ENCODE measurements at places on chromosomes 3 and 15.

DNA sequence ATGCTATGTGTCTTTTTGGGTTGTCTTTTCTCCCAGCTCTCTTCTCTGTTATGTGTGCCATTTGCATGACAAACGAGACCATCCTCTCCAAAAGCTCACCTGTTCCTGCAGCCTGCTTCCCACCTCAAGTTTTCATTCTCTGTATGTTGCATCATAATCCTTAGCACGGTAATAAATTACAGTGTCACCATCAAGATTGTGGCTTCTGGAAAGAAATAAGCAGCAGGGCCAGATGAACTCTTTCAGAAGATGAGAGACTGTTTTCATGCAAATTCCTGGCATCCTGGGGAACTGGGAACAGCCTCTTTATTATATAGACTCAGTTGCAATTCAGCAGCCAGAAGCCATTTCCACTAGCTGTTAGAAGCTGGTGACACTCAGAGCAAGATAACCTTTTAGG, 436.7 kb downstream of the EPHB1 start:
- DNase-seq: no peak

DNA sequence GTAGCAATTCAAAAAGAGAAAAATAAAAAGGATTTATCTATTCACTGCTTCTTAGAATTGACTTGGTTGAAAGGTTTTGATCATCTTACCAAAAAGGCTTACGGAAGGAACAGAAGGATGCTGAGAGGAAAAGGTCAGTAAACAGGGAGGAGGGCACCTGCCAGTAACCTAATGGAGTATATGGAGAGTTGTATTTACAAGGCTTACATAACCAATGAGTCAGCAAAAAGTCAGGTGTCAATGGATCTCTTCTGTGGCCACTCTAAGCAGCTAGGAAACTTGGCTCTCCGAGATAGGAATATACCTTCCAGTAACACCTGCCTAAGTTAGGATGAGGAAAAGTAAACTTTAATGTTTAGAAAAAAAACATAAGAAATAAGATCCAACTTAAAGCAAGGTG, 80.5 kb upstream of the PLXND1 start:
- DNase-seq: peak; percentile 40

GRCh38 chr15:40495516-40495915, 24.7 kb downstream of the CHST14 start:
- DNase-seq: no peak

DNA sequence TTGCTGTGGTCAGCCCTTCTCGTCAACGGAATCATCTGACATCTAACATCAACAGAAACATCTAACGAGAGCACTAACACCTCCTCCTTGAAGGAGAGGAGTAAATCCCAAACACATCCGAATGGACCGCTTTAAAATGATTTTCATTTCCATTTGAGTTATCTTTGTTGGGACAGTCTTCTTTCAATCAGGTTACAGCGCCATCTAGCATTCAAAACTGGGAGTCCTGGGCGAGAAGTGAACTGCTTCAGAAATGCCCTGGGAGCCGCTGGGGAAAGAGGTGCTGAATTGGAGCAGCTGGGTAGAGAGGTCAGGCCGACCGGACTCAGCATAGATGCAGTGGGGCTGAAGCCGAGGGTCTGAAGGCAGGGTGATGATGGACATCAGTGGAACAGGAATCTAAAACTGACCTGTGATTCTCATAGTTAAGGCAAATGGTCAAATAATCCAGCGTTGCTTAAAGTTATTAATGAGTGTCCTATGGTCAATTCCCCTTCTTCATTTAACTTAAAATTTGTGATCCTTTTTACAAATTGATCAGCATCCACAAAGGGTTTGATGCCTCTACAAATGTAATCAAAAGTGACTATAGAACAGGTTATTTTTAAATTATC, 170.0 kb upstream of the NDN start:
- peak; percentile 26 for DNase-seq

GRCh38 chr15:61309031-61309511, 80.0 kb upstream of the RORA start:
- DNase-seq: no peak

DNA sequence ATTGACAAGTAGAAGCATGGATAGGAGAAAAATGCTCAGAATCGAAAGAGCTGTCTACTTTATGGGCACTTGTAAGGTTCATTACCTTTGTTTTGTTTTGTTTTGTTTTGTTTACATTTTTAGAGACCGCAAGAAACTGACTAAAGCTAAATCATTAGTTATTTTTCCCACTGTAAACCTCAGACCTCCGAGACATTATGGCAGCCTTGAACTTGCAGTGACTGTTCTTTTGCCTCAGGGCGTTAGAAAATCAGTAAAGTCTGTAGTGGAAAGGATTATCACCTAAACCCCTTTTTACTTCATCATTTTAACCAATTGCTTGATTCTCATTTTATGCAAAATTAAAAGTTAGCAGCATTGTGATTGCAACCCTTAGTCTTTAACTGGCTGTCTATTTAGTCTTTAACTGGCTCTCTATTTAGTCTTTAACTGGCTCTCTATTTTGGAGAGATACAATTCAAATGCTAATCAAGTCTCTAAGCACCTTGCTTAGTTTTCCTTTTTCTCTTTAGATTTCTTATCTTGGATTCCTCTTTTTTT, 383.3 kb upstream of the ROBO2 start:
- DNase-seq: no peak

Data from hippocampal formation (tissue), 2 donors.